ENCODE measurements at places on chromosomes 4 and X.

DNA sequence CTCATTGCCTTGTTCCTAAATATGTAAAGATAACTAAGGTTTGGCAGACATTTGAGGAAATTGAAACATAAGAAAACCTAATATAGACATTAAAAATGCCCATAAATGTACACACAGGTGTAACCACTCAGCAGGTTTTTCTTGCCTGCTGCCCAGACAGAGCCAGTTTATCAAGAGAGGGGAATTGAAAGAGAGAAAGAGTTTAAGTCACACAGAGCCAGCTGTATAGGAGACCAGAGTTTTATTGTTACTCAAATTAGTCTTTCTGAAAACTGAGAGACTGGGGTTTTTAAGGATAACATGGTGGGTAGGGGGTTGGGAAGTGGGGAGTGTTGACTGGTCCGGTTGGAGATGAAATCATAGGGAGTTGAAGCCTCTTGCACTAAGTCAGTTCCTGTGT is 119.0 kb downstream of the CFAP299 start:
- no peak for DNase-seq

GRCh38 chrX:43225626-43226328 is 430.3 kb upstream of the MAOA start:
- DNase-seq = no peak

GRCh38 chr4:54961357-54961975 is 163.9 kb downstream of the KDR start:
- peak; percentile 9 for DNase-seq

DNA sequence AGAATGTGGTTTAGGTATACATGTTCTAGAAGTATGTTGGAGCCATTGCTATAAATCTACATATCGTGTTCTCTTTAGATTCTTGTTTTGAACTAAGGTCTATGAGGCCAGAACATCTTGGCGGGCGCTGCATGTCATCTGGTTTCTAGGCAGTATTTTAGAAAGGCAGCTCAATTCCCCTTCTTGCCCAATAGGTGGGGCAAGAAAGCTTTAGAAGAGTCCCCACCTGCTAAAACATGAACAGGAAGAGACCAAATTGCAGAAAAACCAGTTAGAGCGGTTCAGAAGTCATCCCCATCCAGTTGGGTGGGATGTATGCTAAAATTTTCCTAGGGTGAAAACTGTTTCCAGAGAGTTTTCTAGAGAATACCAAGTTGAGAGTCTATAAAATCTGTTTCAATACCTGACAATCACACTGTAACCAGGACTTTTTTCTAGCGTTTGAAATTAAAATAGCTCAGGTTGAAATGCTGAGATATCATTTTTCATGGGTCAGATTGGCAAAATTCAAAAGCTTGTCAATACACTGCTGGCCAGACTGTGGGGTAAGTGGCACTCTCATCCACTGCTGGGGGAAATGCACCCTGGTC is 17.5 kb upstream of the SH3KBP1 start:
- peak; percentile 37 for DNase-seq

GRCh38 chr4:75259306-75259705 is 254.9 kb downstream of the RCHY1 start:
- no peak for DNase-seq

- DNase-seq = peak; percentile 79
Observed at GRCh38 chr4:128461291-128462102, 173.9 kb upstream of the PGRMC2 start.

DNA sequence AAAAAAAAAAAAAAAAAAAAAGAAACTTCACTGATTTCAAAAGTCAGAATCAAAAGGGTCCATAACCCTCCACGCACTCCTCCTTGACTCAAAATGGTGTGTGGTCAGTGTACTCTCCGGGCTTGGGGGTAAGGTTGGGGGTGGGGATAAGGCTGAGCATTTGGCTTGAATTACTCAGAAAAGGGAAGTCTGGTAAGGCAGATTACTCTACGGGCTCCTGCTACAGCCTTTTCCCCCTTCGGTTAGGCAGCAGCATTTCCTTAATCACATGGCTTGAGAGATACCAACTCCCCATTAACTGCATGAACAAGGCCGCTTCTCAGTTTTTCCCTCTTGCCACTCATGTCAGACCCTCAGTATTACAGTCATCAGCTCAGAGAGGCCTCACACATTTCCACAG is 135.4 kb upstream of the DUSP21 start:
- DNase-seq = no peak

DNA sequence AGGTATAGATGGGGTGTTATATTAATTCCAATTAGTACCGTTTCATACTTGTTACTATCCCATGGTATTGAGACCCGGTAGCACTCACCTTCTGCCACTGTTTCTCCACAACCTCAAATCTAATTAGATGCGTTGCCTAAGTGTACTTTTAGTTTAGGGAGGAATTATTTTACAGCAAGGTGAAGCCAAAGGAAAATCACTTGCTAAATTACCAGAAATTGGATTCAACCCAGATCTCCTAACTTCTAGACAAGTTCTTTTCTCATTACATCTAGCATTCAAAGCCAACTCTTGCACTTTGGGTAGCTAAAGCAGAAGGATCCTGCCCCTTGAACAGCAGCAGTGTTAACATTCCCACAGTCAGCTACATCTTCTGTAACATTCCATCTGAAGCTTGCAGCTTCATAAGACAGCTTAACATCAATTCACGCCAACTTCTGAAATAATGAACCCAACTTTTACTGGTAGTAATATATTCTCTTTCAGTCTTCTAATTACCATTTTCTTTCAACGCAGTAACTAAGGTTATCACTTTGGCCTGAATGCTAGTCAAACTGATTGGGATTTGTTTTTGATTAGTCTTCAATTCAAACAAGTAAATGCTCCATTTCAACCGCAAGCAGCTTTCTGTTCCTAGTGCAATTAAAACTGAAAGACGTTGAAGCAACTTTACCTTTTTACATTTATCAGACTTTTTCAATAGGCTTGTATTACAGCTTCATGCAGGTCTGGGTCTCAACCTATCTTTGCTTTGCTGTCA is 934 bp upstream of the SEC31A start:
- peak; percentile 10 for DNase-seq

DNA sequence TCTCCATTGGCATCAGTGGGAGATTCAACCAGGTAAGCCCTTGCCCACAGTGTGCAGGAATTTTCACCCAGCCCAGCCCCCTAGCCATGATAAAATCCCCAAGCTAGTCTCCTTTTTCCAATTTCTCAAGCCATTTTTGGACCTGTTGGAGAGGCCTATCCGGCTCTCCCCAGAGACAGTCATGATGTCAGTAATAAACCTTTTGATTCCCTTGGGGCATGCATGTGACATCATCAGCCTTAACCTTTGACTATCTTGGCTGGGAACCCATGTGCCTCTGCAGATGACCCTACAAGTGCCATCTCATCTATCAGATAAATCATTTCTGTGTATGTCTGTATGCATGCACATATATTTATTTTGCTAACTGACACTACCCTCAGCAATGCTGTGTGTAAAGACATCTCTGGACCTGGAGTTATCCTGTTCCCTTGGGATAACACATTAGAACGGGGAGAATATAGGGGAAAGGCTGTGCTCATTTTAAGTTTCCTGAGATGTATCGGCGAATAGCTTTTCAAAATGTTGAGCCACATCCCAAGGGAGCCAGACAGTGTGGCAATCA is 51.0 kb downstream of the CYTL1 start:
- no peak for DNase-seq

DNA sequence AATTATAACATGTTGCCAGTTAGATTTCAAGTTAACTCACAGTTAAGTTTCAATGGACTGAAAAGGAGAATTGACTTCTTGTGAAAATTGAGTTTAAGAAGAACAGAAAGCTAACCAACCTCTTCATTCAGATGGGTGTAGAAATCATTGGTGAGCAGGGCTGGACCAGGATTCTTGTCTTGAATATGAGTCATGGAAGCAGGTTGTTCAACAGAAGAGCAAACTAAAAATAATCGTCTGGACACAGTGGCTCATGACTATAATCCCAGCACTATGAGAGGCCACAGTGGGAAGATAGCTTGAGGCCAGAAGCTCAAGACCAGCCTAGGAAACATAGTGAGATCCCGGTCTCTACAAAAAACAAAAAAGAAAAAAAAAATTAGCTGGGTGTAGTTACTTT is 98.2 kb downstream of the ARSJ start:
- DNase-seq = peak; percentile 38

GRCh38 chr4:15913631-15913970 is 24.9 kb downstream of the FGFBP1 start:
- peak; percentile 93 for DNase-seq

DNA sequence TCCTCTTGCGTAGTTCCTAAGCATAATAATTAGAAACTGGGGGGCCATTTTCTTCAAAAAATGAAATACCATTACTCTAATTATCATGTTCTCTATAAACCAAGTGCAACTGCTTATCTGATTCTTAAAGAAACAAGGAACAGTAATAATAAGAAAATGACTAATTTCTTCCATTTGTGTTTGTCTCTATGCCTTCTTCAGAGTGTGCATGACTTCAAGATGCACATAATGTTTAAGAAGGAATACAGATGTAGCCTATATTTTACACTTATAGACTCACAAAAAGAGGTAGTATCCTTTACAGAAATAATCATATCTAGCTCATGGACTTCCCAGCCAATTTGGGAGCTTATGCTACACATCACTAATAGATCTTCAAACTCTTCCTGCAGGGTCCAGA is 131.7 kb downstream of the CHRNA9 start:
- DNase-seq = no peak

DNA sequence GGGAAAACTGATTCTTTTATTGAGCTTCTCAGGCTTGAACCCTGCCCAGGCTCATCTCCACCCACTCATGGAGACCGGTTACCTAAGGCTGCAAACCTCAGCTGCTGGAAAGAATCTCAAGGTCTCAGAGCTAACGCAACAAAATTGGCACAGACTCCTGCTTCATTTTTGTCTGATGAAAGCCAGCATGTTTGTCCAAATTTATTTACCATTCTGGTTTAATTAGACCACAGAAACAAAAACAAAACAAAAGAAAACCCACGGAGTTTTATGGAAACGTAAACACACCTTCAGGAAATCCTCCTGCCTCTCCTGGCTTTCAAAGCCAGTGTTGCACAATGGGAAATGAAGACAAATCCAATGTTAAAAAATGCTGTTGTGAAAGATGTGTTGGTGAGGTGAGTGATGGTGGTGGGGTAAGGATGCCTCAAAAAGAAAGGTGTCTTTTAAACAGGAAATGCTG is 56.4 kb upstream of the PDLIM3 start:
- no peak for DNase-seq

DNA sequence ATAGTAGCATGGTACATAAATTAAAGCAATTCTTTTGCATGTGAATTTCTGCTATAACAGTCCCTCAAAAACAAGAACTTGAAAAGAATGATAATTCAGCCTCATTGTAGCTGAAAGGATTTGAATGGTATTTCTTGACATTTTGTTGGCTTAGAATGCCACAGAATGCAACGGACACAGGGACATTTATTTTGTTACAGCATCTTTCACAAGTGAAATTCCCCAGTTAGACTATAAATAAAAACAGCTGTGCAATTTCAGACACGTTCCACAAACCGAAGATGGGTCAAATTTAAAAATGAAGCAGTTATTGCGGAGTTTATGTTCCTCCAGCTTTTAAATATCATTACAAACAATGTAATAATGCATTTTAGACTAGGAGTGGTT is 82.8 kb upstream of the AMELX start:
- DNase-seq = no peak

GRCh38 chr4:102390438-102390837 is 45.2 kb upstream of the SLC39A8 start:
- DNase-seq = peak; percentile 90

DNA sequence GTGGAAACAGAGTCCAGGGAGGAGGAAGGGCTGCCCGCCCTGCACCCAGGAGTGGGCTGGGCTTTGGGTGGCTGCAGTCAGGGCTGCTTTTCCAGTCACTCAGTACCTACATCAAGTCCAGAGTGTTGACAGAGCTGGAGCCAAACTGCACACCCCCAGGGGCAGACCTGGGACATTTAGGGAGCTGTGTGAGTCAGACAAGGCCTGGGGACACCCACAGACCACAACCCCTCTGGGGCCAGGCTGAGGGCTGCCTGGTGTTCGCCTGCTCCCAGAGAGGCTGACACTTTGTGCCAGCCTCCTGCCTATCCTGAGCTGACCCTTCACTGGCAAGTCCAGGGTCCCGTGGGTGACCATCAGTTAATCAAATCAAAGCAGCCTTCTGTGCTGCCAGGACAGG is 240.0 kb downstream of the BCOR start:
- DNase-seq = no peak

DNA sequence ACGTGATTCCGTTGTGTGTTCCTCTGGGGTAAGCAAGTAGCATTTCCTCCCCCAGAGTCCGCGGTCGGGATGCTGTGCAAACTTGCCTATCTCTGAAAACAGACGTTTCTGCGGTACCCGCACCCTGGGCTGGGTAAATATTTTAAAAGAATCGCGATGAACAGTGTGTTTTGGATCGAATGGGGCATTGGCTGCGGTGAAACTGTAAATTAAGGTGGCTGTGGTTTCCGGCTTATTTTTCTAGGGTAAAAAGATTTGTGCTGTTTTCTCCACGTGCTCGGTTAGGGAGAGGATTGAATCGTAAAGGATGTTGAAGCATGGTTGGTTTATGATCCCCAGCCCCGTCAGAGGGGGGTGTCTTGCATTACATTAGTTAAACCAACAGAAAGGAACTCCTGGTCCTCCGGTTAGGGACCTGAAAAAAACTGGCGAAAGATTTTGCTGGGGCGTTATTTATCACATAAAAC is 1.2 kb downstream of the HHIP start:
- DNase-seq = peak; percentile 74

DNA sequence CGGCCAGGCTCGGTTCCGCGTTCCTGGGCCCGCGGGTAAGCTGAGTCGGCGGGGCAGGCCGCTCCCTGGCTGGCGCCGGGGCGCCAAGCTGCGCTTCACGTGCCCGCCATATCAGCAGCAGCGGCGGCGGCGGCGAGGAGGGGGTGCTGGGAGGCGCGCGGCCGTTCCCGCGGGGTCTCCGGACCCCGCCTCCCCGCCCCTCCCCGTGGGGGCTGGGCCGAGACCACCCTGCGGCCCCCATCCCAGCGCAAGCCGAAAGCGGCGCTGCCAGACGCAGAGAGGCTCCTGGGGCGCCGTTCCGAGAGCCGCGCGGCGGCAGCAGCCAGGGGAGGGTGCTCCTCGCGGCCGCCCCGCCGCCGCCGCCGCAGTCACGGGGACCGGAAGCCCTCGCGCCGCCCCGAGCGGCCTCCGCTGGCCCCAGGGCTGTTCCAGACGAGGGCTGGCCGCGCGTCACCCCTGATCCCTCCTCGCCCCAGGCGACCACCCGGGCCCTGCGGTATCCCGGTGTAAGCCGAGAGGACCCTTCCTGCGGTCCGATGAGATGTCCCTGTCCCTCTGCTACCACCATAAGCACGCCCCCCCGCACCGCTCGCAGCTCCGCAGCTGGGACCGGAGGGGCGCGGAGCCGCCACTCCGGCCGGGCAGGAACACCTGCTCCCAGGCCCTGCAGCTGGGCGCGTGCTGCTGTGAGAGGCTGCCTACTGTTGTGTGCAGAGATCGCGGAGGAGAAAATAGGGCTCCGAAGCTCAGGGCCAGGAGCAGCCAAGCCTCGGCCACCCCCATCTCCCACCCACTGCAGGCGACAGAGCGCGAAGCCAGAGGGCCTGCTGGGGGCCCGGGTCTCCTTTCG is 7.5 kb upstream of the BCOR start:
- DNase-seq = no peak

DNA sequence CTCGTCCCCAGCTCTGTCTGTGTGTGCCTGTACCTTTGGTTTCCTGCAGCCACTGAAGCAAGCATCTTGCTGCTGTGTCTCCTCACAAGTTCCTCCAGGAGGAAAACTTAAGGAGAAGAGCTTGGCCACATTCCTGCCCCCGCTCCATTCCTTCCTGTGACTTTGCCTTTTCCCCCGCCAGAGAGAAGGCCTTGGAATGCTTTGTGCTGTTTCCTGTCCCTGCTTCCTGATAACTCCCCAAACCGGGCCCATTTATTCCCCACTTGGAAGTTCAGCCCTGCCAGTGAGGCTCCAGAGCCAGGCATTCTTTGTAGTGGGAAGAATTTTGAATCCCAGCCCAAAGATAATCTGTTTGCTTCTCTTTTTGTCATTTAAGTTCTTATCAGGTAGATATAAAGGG is 33.1 kb downstream of the SMIM10L2A start:
- no peak for DNase-seq

Measured in HT1080 (cell line).